A673 (cell line): ENCODE measurements at places on chromosomes 13 and 19.

DNA sequence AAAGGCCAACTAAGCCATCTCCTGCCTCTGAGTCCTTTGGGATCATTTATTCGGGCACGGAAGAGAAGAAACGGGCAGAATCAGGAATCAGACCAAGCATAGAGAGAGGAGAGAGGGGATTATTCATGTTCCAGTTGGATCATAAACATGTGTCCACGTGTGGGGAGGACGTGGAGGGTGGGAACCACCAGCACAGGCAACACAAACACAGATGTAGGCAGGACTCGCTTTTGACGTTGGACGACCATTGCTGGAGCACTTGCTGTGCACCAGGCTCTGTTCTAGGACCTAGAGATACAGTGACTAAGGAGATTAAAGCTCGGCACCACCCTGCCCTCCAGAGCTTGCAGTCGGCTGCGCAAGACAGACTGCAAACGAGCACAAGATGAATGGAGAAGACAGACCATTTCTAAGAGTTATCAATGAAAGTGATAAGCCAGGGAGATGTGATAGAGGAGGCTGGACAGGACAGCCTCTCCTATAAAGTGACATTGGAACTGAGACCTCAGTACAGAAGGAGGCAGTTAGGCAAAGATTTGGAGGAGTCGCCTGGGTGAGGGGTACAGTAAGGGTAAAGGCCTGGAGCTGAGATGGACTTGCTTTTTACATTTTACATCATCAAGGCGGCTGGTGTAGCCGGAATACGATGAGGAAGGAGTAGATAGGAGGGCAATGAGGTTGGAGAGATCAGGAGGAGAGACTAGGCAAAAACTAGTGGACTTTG lies 716 bp downstream of the SH2D3A start:
- peaks cover 11% of the 10 kb centered on the region for H3K4me1 ChIP-seq
- no peaks in the 10 kb centered on the region for H3K27me3 ChIP-seq
- H3K36me3 ChIP-seq = no peaks in the 10 kb centered on the region
- no peak for DNase-seq
- no peak overlapping the region for H3K27ac ChIP-seq

- DNase-seq = no peak
- H3K27me3 ChIP-seq = no peaks in the 10 kb centered on the region
- no peaks in the 10 kb centered on the region for H3K36me3 ChIP-seq
- peaks cover 20% of the 10 kb centered on the region for H3K4me1 ChIP-seq
Observed at GRCh38 chr13:33236021-33236420, 49.5 kb downstream of the STARD13 start.

GRCh38 chr19:18828786-18829185 lies 3.0 kb upstream of the UPF1 start:
- peaks cover 3% of the 10 kb centered on the region for H3K4me1 ChIP-seq
- no peak for DNase-seq

DNA sequence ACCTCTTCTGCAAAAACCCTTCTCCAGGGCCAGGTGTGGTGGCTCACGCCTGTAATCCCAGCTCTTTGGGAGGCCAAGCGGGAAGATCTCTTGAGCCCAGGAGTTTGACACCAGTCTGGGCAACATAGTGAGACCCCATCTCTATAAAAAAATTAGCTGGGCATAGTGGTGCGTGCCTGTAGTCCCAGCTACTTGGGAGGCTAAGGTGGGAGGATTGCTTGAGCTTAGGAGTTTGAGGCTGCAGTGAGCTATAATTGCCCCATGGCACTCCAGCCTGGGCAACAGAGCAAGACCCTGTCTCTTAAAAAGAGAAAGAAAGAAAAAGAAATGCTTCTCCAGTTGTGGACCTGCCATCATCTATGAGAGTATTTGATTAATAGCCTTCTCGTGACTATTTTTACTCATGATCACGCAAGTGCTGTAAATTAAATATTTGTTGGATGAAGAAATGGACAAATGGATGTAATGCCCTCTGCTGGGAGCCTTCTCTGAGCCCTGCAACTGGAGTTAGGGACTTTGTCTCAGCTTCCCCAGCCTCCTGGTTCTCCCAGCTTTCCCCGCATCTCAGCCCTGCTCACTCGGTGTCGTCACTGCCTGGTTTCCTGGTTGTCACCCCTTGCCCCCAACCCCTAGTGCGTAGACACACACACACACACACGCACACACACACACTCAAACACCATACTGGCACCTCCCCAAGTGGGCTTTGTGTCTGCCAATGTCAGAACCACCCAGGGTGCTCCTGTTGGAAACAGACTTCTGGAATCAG lies 12.2 kb downstream of the WIZ start:
- peaks cover 5% of the 10 kb centered on the region for H3K4me1 ChIP-seq
- no peaks in the 10 kb centered on the region for H3K36me3 ChIP-seq
- no peak overlapping the region for H3K27ac ChIP-seq
- H3K27me3 ChIP-seq = no peaks in the 10 kb centered on the region

DNA sequence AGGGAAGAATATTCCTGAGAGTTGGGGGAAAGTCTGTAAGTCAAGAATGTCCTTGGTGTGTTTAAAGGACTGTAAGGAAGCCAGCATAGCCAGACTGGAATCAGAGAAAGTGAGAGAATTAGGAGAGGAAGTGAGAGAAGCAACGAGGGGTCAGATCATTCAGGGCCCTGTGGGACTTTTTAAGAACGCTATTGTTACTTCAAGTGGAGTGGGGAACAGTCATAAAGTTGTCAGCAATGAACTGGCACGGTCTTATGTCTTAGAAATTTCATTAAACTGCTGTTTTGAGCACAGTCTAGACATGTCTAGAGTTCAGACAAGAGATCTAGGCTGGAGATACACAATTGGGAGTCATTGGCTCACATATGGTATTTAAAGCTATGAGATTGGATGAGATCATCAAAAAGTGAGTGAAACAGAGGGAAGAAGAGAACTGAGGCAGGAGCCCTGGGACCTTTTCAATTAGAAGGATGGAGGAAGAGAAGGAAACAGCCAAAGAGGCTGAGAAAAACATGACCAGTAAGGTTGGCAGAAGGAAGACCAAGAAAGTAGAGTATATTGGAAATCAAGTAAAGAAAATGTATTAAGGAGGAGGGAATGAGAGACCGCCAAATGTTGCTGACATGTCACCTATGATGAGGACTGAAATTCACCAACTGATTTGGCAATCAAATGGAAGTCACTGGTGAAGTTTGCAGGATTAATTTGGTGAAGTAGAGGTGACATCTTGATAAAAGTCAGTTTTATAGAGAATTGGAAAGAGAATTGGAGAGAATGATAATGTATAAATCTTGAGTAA lies 263.5 kb downstream of the GPC5 start:
- H3K4me1 ChIP-seq = no peaks in the 10 kb centered on the region
- DNase-seq = no peak
- H3K27me3 ChIP-seq = no peaks in the 10 kb centered on the region
- no peak overlapping the region for H3K4me3 ChIP-seq

DNA sequence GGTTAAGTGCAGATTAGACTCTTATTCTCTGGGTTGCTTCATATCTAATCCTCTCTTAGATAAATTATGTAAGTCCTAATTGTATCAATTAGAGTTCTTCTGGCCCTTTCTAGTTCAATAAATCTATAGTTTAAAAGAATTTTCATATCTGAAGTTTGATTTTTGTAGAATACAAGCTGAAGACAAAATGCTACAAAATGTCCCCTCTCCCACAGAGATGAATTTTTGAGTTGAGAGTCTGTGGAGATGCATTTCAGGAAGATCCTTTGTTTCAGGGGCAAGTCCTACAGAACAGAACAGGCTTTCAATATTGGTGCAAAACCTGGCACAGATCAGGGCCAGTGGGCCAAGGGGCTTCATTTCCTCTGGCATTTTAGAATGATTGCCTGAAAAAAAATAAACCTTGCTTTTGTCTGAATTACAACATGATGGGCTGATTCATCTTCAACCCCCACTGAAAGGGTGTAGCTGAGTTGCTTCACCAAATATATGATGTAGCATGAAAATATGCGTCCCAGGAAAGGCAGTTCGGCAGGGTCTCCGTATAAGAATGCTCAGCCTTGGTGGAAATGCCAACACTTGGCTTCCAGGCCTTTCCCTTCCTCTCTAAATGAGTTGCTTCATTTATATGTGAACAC lies 6.4 kb upstream of the IPO5 start:
- H3K4me1 ChIP-seq = peaks cover 58% of the 10 kb centered on the region
- no peak overlapping the region for H3K4me3 ChIP-seq
- no peaks in the 10 kb centered on the region for H3K36me3 ChIP-seq
- no peaks in the 10 kb centered on the region for H3K27me3 ChIP-seq
